Pancreas (tissue), 10 donors: ENCODE measurements at places on chromosomes 11 and 22. TPM values are rescaled to one million over a fixed set of nuclear protein-coding genes. Genes with fewer than 3 reads are reported as not detected.

Gene CHRM1
- 0.19 TPM for polyA plus RNA-seq

Gene ANO5
- polyA plus RNA-seq = 3.3 TPM

- H3K36me3 ChIP-seq = no peaks in the 10 kb centered on the region
- no peak for DNase-seq
- H3K4me1 ChIP-seq = no peaks in the 10 kb centered on the region
- H3K4me3 ChIP-seq = no peak overlapping the region
Measured at GRCh38 chr22:37133304-37134018, 16.3 kb downstream of the IL2RB start.

DNA sequence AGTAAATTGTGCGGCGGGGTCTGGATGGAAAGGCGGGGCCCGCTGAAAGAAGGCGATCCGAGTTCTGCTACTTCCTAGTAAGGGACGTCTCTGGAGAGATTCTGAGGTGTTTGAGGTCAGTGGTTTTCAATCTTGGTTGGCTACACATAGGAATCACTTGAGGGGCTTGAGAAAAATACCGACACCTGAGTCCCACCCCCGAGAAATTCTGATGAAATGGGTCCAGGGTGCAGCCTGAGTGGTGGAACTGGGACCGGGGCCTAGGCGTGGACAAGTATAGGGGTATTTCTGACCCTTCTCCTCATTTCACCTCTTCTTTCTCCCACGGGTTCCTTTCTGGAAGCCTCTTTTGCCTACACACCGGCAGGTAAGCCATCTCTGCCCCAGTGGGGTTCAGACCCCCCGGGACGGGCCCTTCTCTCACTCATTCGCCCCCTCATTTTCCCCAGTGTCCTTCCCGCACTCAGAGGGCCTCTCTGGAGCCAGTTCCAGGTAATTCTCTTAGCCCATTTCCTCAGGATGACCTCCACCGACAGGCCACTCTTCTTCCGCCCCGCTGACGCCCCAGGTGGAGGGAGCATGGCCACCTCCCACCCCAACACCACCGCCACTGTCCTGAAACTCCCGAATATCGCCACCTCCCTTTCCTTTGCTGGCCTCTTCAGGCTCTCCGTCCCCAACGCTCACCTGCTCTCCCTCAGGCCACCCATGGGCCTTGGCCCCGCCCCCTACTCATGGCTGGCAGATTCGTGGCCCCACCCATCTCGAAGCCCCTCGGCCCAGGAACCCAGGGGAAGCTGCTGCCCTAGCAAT lies 11.8 kb downstream of the ROBO3 start:
- no peaks in the 10 kb centered on the region for H3K36me3 ChIP-seq
- no peaks in the 10 kb centered on the region for H3K27me3 ChIP-seq

GRCh38 chr11:47573321-47573720 lies 5.4 kb downstream of the KBTBD4 start:
- peaks cover 10% of the 10 kb centered on the region for H3K4me1 ChIP-seq
- H3K27ac ChIP-seq = no peak overlapping the region
- H3K27me3 ChIP-seq = no peaks in the 10 kb centered on the region
- peaks cover 4% of the 10 kb centered on the region for H3K36me3 ChIP-seq

Gene MFNG
- polyA plus RNA-seq = 5.2 TPM

DNA sequence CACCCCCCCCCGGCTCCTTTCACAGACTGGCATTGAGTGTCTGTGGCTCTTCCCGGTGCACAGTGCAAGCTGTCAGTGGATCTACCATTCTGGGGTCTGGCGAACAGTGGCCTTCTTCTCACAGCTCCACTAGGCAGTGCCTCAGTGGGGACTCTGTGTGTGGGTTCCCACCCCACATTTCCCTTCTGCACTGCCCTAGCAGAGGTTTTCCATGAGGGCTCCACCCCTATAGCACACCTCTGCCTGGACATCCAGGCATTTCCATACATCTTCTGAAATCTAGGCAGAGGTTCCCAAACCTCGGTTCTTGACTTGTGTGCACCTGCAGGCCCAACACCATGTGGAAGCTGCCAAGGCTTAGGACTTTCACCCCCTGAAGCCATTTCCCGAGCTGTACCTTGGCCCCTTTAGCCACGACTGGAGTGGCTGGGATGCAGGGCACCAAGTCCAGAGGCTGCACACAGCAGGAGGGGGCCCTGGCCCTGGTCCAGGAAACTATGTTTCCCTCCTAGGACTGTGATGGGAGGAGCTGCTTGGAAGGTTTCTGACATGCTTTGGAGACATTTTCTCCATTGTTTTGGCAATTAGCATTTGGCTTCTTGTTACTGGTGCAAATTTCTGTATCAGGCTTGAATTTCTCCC lies 26.0 kb downstream of the BCL2L13 start:
- peaks cover 11% of the 10 kb centered on the region for H3K36me3 ChIP-seq
- H3K4me3 ChIP-seq = no peak overlapping the region
- no peak overlapping the region for H3K27ac ChIP-seq

GRCh38 chr22:45007391-45008185 lies 2.2 kb downstream of the PHF21B start:
- H3K27me3 ChIP-seq = peaks cover 6% of the 10 kb centered on the region
- H3K36me3 ChIP-seq = no peaks in the 10 kb centered on the region
- H3K27ac ChIP-seq = no peak overlapping the region

GRCh38 chr11:1502168-1502953 lies 15.8 kb upstream of the MOB2 start:
- no peak overlapping the region for H3K4me3 ChIP-seq
- H3K36me3 ChIP-seq = no peaks in the 10 kb centered on the region
- no peak overlapping the region for H3K27ac ChIP-seq
- H3K4me1 ChIP-seq = no peaks in the 10 kb centered on the region
- no peaks in the 10 kb centered on the region for H3K27me3 ChIP-seq
